ACHN (cell line): ENCODE measurements at places on chromosomes 2 and 18.
A peak's percentile ranks its signal among the peaks of the same experiment; 100 is the strongest.

- no peak for DNase-seq
These were observed 679.0 kb upstream of the ID2 start for GRCh38 chr2:8002765-8003393.

DNA sequence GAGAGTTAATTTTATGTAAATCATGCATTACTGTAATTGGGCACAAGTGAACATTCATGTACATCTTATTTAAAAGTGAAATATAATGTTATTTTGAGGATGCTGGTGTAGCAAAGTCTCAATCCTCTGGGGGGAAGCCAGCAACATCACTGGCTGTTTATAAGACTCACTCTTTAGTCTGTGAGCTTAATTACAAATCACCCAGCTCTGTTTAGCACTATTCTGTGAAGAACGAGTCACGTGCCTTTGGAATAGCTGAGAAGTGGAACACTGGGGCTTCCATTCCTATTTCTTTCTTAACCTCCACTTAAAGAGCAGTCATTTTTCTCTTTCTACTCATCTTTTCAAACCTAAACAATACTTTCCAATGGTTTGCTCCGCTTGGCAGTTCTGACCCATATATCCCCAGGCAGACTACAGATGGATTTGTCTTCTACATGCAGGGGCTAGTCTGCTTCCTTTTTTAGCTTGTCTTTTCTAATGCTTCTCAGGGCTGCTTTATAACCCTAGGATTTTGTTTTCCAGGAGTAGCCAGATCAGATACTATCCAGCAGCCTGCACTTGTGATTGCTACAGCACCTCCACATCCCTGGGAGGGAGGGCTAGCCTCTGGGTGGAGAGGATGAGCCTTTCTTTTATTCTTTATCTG lies 95.3 kb upstream of the CAVIN2 start:
- DNase-seq = no peak

DNA sequence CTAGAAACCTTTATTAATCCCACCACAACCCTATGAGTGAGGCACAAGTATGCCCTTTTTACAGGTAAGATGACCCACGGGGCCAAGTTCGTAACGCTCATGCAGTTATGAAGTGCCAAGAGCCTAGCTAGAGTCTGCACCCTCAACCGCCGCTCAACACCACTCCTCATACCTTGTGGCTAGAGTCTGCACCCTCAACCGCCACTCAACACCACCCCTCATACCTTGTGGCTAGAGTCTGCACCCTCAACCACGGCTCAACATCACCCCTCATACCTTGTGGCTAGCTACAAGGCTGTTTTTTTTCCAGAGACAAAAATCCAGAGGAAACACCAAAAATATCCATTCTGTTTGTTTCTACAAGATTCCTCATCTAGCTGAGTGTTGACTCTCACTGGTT lies 4.6 kb downstream of the TXNL4A start:
- DNase-seq = no peak

DNA sequence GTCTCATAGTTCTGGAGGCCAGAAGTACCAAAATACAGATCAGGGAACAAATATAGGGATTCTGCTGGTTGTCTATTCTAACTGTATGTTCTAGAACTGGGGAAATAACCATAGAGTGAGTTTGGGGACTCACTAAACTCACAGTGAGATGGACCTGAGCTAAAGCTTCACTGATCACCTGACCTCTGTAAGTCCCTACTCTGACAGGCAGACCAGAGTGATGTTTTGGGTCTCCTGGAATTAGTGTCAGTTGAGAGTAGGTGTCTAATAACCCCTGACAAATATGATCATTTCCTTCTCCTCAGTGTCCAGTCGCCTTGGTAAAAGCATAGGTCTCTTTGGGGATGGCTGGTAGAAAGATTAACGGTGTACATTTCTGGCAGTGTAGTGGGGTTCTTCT lies 14.2 kb downstream of the PIKFYVE start:
- DNase-seq = no peak

GRCh38 chr2:143792602-143793001 lies 663.4 kb downstream of the ARHGAP15 start:
- DNase-seq = no peak

- DNase-seq = peak; percentile 12
These were observed at the start of gene STON1 for GRCh38 chr2:48530033-48530811. TSS of gene STON1 (plus strand) at chr2:48530154. CDS start at chr2:48580634, 50,480 bp downstream.

GRCh38 chr2:113105047-113105785 lies 22.2 kb upstream of the IL1RN start:
- DNase-seq = no peak

DNA sequence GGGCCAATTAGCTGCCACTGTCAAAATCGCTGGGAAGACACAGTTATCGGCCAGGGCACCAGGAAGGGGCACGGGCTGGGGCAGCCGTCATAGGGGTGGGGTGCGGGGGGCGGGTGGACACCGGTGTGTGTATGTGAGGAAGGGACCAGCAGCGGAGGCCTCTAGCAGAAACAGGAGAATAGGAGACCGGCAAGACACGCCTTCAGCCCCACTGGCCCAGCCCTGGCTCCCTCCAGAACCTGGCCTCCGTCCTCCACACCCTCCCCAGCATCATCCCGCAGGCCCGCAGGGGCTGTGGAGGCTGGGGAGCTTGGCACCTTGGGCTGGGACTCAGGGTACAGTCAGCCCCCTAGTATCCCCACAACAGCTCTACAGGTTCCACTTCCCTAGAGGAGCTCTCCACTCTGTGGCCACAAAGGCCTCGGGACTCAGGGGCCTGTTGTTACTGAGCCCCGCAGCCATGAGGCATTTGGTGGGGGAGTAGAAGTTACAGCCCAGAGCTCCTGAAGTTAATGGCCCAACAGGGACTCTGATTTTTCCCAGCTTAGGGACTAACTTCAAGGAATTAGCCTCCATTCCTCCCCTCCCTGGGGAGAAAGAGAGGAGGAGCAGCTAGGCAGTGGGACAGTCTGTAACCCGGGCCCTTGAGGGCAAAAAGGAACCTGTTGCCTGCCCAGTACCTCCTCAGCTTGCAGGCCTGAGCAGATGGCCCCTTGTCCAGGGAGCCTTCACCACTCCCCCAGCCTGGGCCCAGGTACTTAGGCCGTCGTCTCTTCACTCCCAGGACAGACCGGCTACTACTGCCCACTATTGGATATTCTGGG lies 19.9 kb downstream of the SH2D6 start:
- DNase-seq = peak; percentile 48

DNA sequence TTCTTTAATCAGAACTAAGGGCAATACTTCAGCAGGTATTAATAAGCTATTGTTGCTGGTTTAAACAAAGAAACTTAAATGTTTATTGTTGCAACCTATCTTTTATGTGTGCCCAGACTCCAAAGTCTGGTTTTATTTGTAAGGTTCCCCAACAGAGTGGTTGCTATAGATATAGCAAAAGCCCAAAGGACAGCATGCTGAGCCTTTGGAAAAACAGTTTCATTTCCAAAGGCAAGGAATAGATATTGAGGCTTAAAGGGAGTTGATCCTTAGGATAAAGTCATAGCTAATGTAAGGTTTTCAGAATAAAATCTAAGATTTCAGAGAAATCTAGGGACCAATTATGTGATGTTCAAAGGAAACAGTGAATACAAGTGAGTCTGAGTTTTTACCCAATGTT lies 413.2 kb upstream of the SLC14A2 start:
- DNase-seq = no peak

- DNase-seq = no peak
These were observed 65.0 kb downstream of the ROCK2 start for GRCh38 chr2:11279398-11279797.
